EH (cell line): ENCODE measurements at places on chromosomes 6 and 20.
A peak's percentile ranks its signal among the peaks of the same experiment; 100 is the strongest.

DNA sequence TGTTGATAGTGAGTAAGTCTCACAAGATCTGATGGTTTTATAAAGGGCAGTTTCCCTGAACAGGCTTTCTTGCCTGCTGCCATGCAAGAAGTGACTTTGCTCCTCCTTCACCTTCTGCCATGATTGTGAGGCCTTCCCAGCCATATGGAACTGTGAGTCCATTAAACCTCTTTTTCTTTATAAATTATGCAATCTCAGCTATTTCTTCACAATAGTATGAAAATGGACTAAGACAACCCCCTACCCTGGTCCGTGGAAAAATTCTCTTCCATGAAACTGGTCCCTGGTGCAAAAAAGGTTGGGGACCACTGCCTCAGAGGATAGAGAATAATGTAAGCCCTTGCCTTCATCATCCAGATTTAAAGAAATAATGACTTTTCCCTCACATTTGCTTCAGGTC is 861.3 kb downstream of the QKI start:
- DNase-seq: no peak

GRCh38 chr6:111802720-111803330 is 70.4 kb downstream of the FYN start:
- no peak for DNase-seq

DNA sequence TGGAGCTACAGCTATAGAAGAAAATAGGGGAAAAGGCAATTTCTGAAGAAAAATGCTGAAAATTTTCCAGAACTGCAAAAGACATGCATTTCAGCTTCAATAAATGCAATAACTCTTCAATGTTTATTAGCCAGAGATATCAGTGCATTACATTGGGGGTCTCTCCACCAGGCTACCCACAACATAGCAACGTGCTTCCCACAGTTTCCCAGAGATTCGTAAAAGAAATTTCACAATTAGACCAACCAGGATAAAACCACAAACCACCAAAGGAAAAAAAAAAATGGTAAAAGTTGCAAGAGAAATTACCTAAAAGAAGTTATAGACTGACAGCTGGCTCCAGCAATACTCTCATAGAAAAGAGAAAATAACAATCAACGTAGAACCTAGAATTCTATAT is 16.0 kb downstream of the LY86 start:
- no peak for DNase-seq

DNA sequence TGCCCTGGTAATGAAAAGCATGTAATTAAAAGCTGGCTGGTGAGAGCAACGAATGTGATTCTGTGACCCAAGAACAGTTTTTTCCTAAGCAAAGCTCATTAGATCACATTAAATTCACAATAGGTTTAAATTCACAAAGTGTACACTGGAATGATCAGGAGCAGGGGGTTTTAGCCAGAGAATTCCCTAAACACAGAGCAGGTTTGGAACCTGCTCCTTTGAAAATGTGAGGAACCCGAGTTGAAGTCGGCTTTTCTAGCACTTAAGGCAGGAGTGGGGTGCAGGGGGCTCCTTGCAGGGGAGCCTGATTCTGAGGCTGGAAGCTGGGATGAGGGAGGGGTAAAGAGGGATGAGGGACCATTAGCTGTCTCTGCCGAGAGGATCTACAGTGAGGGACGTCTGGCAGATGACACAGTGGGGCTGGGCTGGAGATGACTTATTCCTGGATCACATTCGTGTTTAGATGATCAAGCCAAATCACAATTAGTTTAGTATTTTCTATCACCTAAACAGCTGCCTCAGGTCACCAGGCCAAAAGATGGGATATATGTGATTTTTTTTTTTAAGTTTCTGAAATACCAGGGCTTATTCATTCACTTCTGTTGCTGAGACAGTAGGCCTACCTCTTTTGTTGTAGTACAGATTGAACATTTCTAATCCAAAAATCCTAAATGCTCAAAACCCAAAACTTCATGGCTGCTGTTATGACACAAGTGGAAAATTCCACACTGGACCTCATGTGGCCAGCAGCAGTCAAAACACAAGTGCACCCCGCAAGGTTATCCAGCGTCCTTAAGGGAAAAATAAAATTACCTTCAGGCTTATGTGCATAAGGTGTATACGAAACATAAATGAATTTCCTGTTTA is 93.1 kb upstream of the HIVEP1 start:
- DNase-seq: peak; percentile 41

DNA sequence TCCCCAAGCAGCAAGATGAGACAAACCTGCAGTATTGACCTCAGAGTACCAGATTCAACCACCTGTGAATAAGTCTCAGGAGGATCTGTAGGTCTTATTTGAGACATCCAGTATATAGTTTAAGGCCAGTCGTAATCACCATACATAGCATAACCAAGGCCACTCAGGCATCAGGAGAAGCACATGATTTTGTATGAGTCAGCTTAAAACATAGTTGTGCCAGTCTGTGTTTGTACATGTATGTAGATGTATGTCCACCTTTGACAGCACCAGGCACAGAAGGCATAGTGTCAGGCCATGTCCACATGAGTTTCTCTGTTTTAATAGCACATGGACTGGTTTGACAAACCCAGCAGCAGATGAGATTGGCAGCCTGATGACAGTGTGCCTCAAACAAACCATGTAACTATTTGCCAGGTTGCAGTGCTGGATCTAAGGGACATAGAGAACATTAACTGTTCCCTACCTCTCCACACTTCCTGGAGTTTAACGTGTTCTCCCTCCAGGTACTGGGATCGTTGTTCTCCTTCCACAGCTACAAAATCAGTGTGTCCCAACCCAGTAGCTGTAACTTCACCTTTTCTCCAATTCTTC is 8.6 kb upstream of the ASIP start:
- DNase-seq: no peak

GRCh38 chr20:54048481-54048880 is 21.9 kb downstream of the BCAS1 start:
- peak; percentile 51 for DNase-seq

DNA sequence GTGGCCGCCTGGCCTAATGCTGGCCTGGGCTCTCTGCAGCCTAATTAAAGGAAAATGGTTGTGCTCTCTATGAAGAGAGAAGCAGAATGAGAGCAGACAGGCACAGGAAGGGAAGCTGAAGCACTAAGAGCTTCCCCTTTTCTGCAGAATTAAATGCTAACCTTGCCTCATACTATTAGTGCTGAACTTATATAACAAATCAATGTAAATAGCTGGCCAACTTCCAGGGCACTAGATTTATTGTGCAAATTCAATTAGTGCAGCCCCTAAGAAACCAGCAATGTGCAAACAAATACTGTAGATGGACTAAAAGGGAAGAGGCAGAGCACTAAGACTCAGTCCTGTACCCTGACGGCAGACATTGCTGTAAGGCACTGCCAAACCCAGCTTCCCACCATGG is 36.1 kb upstream of the INSM1 start:
- DNase-seq: no peak

GRCh38 chr6:10177704-10178103 is 237.2 kb downstream of the TFAP2A start:
- peak; percentile 71 for DNase-seq
